Ammon's horn (tissue), 1 donor: ENCODE measurements at places on chromosomes 1 and 21.

GRCh38 chr21:44300262-44300959 is 558 bp downstream of the PFKL start:
- DNase-seq: no peak

DNA sequence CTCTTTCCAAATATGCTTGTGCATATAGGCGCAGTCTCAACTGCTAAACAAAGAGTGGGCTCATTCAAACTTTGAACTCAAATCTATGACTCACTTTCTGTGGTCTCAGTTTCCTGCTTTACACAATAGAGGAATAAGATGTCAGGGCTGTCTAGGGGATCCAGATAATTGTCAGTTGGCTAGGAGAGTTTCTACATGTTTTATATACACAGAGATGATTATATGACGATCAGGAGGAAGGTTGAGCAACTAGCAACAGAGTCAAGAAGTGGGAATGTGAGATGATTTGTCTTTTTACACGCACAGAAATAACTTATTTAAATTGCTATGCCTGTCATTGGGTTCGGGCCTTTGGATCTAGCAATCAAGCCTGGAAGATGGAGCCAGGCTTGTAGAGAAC is 299.4 kb upstream of the LYPLAL1 start:
- DNase-seq: no peak

GRCh38 chr1:156707417-156708217 is 2.2 kb upstream of the CRABP2 start:
- no peak for DNase-seq

DNA sequence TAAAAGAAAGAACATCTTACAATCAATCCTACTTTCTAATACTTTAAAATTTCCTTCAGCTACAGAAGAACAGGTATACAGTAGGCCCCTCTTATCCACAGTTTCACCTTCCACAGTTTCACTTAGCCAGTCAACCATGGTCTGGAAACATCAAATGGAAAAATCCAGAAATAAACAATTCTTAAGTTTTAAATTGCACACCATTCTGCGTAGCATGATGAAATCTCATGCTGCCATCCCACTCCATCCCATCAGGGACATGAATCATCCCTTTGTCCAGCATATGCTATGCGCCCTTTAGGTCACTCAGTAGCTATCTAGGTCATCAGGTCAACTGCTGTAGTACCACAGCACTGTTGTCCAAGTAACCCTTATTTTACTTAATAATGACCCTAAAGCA is 67.7 kb downstream of the HSF2BP start:
- DNase-seq: no peak

DNA sequence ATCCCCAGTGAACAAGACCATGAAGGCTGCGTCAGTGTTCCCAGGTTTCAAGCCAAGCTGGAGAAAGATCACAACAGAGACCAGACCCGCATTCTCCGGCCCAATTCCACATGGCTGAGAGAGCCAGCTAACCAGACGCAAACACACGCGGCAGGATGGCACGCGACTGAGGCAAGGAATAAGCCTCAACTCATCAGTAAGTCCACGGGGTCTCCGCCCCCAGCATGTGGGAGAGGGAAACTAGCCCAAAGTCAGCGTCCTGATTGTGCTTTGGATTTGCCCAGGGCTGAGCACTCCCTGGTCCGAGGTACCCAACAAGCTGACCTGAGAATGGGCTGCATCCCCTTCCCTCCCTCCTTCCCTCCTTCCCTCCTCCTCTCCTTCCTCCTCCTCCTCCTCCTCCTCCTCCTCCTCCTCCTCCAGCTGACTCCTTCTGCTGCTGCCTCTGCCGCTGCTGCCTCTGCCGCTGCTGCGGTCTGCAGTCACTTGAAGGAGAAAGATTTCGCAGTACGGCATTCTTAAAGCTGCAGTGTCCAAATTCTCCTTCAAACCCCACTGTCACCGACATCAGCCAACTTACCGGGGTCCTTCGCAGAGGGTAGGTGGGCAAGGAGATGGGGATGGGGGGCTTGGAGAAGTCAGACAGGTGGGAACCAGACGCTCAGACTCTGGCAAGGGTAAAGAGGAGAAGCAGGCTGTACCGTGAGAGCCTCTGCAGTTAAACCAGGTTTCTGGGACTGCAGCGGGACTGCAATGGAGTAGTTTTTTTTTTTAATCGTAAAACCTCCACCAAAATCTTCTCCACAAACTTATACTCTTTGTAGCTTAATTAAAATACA is 33.0 kb upstream of the H6PD start:
- no peak for DNase-seq
